ENCODE measurements at places on chromosomes 1 and 21.

DNA sequence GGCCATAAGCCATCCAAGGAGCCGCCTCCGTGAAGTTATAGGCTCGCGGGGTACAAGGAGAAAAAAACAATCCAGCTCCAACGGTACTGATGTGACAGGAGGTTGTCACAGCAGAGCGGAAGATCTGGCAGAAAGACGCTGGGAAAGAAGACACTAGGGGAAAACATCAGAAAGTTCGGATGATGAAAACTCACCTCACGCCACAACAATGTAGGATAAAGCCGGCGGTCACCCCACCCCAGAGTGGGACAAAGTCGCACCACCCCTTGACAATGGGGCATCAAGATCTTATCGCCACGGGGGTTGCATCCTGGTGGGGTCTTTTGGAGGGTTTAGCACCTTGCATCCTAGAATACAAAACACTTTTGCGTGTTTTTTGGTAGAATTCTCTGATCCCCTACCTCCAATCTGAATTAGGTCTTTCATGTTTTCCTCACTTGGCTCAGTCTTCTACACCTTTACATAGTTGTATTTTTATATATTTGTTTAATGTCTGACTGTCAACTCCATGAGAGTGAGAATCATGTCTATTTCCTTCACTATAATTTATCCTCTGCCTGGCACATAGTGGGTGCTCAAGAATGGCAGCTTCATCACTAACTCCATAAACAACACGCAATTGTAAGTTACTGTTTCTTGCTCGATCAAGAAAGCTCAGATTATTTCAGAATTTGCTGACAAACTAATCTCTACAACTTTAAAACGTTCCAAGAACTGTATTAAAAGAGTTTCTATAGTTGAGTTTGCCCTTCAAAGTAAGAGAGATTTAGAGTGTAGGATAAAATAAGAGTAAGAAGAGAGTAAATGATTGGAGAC, 611 bp upstream of the ZSWIM5 start:
- no peak for DNase-seq

DNA sequence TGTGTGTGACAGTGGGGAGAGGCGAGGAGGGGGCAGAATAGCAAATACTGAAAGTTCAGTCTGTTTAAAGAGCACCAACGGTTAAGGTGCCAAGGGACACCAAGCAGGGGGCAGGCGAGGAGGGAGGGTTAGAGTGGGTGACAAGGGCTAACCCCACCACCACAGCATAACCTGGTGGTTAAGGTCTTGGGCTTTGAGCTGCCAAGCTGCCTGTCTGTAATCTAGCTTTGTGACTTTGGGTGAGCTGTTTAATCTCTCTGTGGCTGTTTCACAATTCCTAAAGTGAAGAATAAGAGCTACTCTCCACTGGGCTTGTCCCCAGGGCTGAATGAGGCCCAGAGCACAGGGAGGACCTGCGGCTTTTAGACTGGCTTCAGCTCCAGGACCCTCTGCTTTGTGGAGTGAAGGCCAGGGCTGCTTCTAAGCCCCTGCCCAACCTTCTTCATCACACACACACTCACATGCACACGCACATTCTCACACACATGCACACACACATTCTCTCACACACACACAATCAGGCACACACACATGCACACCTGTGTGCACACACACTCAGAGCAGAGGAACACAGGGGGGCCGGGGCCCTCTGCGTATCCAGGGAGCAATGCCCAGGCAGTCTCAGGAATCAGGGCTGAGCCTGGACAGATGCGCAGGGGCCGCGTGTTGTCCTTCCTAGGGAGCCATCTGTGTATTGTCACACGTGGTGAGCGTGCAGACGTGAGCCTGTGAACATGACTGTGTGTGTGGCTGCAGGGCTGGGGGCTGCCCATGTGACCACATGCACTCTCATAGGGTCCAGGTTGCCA, 101.6 kb upstream of the TARDBP start:
- DNase-seq: no peak

GRCh38 chr1:157682710-157683437, 17.7 kb downstream of the FCRL3 start:
- no peak for DNase-seq

GRCh38 chr1:233543338-233544255, 70.3 kb upstream of the KCNK1 start:
- DNase-seq: no peak

GRCh38 chr1:246254854-246255253, 252.2 kb downstream of the SMYD3 start:
- no peak for DNase-seq

DNA sequence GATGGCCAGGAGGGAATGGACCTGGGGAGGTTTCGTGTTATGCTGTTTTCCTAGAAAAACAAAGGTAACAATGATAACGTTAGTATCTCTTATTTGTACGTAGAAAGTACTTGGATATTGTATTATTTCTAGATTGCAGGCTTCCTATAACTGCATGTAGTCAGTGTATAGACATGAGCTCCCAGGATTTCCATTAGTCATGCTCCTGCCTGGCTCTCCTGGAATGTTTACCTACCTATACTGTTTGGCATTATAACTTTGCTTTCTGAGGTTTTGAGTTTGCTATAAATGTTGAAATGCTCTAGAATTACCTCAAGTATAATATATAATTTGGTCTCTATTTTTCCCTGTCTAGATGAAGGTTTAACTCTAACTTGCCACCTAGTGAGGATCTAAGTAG, 66.1 kb downstream of the TTC3 start:
- no peak for DNase-seq

GRCh38 chr1:222547944-222548671, at the start of gene HHIPL2:
TSS of gene HHIPL2 (minus strand) at chr1:222548104. CDS start at chr1:222548044, 60 bp downstream.
- no peak for DNase-seq

GRCh38 chr21:40689217-40689616, 157.7 kb downstream of the DSCAM start:
- no peak for DNase-seq

DNA sequence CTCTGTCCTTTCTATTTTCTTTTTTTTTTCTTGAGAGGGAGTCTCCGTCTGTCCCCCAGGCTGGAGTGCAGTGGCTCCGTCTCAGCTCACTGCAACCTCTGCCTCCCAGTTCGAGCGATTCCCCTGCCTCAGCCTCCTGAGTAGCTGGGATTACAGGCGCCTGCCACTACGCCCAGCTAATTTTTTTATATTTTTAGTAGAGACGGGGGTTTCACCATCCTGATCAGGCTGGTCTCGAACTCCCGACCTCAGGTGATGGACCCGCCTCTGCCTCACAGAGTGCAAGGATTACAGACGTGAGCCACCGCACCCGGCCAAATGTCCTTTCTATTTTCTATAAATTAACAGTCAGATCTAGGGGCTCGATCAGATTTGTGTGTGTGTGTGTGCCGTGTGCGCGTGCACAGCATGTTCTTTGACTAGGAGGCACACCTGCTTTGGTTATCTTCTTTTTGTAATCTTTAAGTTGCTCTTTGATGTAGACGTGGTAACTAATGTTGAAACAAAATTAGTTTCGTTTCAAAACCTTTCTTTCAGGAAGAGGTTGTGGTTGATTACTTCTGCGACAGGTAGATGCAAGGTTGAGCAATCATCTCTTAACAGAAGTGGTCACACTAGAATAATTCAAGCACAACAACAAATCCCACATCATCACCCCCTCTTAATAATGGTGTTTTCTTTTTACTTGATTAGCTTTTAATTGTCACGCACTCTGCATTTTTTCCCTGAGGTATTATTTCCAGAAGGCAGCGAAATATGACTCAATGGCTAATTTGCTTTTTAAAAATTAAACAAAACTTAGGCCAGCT, 779 bp upstream of the DEGS1 start:
- peak; percentile 71 for DNase-seq

GRCh38 chr1:219938706-219939105, 10.3 kb upstream of the SLC30A10 start:
- no peak for DNase-seq

DNA sequence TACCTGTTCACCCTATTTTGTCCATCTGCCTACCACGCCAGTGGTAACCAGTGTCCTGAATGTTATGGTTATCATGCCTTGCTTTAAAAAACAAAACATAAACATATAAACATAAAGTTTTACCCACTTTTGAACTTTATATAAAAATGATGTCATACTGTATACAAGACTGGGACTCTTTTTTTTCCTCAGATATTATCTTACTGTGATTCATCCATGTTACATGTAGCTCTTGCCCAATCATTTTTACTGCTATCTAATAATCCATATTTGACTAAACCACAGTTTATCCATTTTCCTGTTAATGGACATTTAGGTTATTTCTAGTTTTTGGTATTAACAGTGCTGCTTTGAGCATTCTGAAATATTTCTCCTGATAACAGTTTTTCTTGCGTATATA, 78.8 kb downstream of the GPR161 start:
- DNase-seq: no peak

- DNase-seq: no peak
These were observed 75.3 kb upstream of the ARTN start for GRCh38 chr1:43858324-43858723.

DNA sequence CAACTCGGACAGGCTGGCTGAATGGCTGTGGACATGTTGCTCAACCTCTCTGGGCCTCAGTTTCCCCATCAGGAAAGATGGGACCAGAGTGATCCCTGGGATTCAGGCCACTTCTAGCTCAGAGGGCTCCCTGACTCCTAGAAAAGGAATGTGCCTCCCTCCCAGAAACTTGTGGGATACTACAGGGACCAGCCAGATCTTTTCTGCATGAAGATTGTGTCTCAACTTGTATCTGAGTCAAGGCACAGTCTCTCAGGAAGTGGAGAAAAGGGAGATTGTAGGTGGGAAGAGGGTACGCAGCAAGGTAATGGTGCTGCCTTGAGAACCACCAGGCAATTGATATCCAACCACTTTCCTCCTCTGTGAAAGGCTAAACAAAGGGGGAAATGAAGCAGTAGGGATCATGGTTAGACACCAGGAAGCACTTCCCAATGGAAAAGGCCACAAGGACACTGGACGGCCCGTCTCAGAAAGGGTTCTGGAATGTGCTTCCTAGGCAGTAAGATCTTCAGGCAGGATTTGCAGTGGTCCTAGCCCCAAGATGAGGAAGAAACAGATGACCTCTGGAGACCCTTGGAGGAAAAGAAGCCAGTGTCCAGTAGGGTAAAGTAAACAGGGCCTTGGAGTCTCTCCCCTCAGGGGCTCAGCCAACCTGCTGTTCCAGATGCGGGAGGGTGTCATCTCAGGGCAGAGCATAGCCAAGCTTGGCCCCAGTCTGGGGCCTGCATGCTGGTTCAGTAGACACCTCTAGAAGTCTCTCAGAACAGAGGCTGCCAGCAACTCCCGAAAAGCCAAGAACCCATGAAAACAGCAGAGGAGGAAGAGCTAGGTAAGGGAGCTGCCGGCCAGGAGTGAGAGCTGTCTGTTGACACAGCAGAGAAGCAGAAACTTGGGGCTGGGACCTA, 16.8 kb downstream of the IFFO2 start:
- no peak for DNase-seq

DNA sequence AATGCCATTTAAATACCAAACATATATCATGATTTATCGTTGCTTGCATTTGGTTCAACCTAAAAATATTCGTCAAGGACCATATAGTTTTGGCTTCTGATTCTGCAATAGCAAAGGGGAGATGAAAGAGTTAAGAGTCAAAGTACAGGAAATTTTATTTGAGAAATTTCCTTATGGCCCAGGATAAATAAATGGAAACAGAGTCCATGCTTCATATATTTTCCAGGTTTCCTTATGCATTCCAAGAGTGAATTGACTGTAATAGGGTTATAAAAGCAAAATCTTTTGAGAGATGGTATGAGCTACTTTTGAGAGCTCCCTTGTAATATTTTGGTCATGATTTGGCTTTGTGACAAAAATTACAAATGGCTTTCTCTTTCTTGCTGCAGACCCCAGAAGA, 140.1 kb downstream of the HMCN1 start:
- DNase-seq: no peak

GRCh38 chr1:245874942-245875580, 632.0 kb downstream of the SMYD3 start:
- no peak for DNase-seq

- DNase-seq: no peak
These were observed 62.4 kb upstream of the LRP8 start for GRCh38 chr1:53390261-53390660.

- no peak for DNase-seq
These were observed 79.8 kb upstream of the KIAA0040 start for GRCh38 chr1:175272361-175272760.

DNA sequence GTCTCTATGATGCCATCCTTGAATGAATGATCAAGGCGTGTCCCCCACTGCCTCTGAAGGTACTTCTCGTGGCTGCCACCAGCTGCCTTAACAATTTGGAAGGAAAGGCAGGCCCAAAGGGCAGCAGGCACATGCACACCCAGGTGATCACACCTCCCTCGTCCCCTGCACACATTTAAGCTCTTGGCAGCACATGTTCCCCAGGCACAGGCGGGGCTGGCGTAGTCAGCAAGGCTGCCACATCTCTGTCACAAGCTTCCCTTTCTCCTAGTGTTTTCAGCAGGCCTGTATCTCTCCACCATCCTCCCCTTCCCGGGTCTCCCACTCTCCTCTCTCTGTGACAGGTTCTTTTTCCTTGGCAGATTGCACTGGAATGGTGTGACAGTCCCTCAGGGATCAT, 111.9 kb downstream of the CACNA1E start:
- DNase-seq: no peak

GRCh38 chr1:91866425-91866824, 19.5 kb downstream of the TGFBR3 start:
- DNase-seq: no peak

- DNase-seq: no peak
These were observed 9.4 kb upstream of the SESN2 start for GRCh38 chr1:28249866-28250295.

- peak; percentile 45 for DNase-seq
These were observed 21.0 kb downstream of the S100A10 start for GRCh38 chr1:151972542-151973248.

- no peak for DNase-seq
These were observed 3.9 kb downstream of the BCAR3 start for GRCh38 chr1:93677729-93678128.

DNA sequence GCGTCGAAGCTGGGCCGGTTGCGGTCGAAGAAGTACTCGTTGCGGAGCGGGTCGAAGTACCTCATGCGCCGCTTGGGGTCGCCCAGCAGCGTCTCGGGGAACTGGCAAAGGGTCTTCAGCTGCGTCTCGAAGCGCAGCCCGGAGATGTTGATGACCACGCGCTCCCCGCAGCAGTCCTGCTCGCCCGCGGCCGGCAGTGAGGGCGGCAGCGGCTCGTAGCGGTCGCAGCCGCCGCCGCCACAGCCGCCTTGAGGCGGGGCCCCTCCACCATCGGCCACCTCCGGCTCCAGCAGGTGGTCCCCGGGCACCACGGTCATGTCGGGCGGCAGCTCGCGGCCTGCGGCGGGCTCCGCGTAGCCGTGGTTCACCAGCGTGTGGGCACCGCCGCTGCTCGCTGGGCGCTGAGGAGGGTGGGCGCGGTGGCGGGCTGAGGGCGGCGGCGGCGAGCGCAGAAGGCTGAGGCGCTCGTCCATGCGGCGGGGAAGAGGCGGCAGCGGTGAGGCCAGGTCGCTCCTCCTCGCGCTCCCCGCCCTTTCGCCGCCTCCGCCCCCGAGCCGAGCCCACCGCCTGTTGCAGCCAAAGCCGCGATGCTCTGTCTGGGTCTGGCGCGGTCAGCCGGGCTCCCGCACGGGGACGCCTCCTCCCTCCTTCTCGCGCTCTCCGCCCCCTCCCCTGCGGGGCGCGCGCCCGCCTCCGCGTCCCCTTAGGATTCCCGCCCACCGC, at the start of gene KCNA3:
Gene KCNA3, minus strand, starts transcription at position 604 of the 723 bp plus-strand sequence. Its CDS starts 131 bp downstream, at position 473.
- peak; percentile 64 for DNase-seq

GRCh38 chr1:42966688-42967612, 8.3 kb upstream of the SLC2A1 start:
- no peak for DNase-seq
